ENCODE measurements at places on chromosomes 7 and 10.

- peak; percentile 12 for DNase-seq
Measured at GRCh38 chr10:7410301-7410861, 453 bp downstream of the SFMBT2 start.

- DNase-seq: no peak
Measured at GRCh38 chr7:105896407-105896911, 20.1 kb upstream of the ATXN7L1 start.

- peak; percentile 1 for DNase-seq
Measured at GRCh38 chr10:82628373-82628772, 753.4 kb downstream of the NRG3 start.

GRCh38 chr10:77433546-77433945 is 204.1 kb downstream of the KCNMA1 start:
- DNase-seq: no peak

DNA sequence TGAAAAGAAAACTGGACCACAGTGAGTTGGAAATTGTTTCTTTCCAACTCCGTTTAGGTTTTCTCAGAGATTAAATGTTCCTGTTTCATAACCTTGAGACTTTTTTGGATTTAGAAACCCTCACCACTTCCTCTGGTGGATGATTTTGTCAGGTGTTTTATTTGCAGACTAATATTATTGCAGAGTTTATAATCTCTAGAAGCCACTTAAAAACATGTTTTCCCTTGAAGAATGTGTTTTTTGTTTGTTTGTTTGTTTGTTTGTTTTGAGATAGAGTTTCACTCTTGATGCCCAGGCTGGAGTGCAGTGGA is 520 bp upstream of the MICU1 start:
- no peak for DNase-seq

DNA sequence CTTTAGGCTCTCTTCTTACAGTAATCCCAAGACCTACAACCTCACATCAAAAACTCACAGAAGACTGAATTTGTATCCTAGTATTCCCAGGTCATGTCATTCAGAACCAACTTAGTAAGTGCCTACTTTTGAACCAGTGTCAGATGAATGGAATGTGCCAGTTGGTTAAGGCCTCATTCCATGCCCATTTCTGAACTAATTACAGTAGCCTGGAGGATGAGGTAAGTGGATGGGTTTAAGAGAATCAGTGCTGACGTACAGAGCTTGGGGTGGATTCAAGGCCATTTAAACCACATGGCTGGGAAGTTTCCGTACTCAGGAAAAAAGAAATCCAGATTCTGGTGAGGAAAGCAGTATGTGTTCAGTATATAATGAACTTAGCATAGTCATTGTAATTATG is 21.9 kb upstream of the FOXP2 start:
- DNase-seq: peak; percentile 54

- no peak for DNase-seq
Measured at GRCh38 chr7:28479507-28479947, 67.2 kb downstream of the CREB5 start.

DNA sequence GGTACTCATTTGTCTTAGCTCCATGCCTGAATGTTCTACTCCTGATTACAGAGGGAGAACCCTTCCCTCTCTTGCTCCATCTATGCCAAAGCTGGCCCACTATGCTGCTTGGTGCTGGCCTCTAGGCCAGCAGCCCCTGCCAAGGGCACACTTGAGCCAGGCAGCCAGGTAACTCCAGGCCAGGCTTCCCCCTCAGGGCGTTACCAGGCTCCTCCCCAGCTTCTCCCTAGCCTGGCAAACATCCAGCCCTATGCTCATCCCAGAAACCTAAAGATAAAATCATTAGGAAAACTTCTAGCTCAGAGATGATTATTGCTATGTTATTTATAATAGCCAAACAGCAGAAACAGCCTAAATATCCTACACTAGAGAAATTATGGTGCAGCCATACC is 103.7 kb downstream of the KCNMA1 start:
- peak; percentile 46 for DNase-seq

GRCh38 chr10:106493226-106493625 is 671.3 kb downstream of the SORCS1 start:
- no peak for DNase-seq

- DNase-seq: no peak
Measured at GRCh38 chr10:95437669-95438068, 123.5 kb downstream of the SORBS1 start.

GRCh38 chr7:21941611-21942141 is 4.0 kb downstream of the CDCA7L start:
- peak; percentile 28 for DNase-seq

- no peak for DNase-seq
Measured at GRCh38 chr7:147413557-147413870, 1177.1 kb upstream of the C7orf33 start.

- DNase-seq: no peak
Measured at GRCh38 chr10:71242622-71243009, 30.2 kb downstream of the UNC5B start.

DNA sequence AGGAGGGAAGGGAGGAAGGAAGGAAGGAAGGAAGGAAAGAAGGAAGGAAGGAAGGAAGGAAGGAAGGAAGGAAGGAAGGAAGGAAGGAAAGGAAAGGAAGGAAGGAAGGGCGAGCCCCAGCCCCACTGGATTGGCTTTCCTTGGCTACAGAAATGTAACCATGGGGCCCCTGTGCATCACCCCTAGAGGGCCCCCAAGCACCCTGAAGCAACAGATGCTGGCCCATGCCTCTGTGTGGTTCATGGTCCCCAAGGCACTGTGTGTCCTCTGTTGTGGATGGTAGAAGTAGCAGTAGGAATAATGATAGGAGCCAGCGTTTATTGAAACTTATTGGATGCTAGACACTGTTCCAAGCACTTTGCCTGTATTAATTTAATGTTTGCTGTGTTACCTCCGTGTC is 116.6 kb upstream of the MACROH2A2 start:
- peak; percentile 10 for DNase-seq

DNA sequence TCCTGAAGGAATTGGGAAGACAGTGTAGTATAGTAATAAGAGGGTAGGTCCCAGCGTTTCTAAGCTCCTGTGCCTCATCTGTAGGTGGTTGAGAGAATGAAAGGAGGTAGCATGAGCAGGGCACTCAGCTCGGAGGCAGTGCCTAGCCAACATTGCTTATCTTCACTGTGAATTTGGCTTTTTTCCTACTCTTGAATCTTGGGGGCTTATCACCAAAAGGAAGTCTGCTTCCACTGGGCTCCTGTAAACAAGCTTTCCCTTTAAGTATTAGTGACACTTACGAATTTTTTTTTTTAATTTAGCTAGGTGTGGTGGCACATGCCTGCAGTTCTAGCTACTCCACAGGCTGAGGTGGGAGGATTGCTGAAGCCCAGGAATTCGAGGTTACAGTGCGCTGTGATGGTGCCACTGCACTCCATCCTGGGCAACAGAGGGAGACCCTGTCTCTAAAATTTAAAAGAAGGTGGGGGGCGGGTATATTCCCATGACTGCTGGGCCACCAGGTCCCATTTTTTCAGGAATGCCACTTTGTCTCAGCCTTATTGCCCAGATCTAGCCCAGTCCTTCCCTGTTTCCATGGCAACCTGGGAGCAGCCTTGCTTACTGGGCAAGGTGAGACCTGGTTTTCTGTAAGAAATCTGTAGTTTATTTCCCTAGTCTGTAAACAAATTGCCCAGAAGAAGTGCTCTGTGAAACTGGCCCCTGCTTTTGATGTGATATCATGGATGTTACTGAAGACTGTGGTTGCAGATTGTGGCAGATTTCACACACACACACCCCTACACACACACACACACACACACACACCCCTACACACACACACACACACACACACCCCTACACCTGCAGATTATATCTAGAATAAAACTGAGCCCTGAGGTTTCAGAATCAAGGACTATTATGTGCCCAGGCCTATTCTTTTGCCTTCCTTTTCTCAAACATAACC is 19.4 kb downstream of the OGDH start:
- DNase-seq: no peak

DNA sequence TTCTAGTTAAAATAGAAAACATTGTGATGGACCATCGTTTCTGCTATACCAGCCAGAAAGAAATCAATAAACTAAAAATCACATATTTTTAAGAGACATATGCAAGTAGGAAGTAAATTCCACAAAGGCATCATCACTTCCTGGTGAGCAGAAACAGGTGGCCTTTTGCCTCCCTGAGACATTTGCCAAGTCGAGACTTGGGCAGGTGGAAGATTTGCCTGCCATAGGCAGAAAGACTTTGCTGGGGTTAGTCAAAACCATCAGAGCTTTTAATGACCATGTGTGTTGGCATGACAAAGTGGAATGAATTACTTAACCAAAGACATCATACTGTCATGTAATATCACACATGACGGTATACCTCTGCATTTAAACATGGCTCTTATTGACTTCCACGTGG is 66.0 kb upstream of the FGL2 start:
- DNase-seq: no peak

DNA sequence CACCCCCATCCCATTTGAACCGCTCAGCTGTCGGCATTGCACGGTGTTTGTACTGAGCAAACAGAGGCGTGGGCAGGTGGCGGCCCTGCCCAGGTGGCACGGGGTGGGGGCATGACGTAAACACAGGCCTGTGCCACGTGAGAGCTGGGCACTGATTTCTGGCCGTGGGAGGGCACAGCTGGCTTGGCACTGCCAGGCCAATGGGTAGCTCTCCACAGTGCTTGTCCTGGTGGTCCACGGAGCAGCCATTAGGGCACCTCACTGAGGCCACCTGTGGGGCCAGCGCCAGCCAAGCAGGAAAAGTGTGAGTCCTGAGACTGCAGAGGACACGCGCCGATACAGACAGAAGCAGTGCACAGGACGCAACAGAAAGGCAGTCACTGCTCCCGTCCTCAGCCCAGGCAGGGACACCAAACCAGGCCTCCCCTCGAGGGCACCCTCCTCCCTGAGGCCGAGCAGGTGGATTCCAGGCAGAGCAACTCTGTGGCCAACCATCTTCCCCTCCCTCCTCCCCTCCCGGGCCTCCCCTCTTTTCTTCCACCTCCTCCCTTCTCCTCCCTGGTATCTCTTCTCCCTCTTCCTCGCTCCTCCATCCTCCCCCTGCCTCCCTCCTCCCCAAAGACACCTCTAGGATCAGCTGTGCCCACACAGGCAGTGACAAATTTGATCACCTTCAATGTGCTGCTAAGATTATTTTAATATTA is 258.7 kb downstream of the ELFN1 start:
- DNase-seq: no peak

DNA sequence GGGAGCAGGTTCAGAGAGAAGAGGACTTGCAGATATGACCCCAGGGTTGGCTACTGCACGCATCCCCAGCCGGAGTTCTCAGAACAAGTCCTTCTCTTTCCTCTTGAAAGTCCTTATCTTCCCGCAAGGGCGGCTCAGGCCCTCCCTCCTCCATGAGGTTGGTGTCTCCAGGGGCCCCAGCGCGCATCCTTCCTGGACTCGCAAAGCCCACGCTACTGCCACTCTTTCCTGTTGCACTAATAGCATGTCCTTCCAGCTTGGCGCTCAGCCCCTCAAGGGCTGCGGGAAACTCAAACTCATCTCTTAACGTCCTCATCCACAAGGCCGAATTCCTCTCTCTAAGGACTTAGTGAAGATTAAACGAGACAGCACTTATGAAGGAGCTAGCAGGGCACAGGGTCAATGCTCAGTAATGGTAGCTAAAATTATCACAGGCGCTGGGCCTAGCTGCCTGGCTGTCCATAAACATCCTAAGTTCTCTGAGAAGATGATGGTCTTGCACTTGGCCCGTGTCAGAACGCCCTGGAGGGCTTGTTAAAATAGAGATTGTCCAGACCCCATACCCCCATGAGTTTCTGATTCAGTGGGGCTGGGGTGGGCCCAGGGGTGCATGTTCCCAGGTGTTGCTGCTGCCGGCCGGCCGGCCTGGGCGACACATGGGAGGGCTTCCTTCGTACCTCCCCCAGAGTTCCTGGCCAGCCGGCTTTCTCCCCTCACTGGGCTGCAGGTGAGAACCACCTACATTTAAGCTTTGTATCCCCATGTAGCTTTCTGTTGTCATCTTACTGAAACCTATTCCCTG is 261.4 kb downstream of the COBL start:
- DNase-seq: no peak

DNA sequence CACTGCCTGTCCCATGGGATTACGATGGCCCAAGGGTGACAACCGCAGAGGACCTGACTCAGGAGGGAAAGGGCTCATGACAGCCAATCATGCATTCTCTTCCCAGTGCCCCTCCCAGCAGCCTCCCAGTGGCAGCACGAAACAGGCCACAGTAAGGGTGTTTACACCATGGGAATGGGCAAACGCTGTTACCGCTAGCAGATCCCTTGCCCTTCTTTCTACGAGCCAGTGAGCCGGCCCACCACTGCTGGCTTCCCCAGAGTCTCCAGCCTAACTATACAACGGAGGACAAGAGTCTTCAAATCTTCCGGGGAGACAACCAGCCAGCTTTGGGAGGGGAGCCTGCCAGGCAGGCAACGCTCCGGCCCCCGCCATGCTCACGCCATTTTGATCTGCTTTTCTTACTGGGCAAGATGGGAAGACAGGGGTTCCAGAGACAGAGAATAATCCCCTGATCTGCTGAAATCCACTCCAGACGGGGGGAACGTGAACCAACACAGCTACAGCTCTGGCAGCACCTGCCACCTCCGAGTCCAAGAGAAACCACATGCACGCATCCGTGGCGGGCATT is 69.8 kb downstream of the SLC29A4 start:
- no peak for DNase-seq

- DNase-seq: no peak
Measured at GRCh38 chr10:11195623-11196022, 178.0 kb downstream of the CELF2 start.

GRCh38 chr10:97919012-97919411 is 69.4 kb downstream of the GOLGA7B start:
- DNase-seq: no peak

DNA sequence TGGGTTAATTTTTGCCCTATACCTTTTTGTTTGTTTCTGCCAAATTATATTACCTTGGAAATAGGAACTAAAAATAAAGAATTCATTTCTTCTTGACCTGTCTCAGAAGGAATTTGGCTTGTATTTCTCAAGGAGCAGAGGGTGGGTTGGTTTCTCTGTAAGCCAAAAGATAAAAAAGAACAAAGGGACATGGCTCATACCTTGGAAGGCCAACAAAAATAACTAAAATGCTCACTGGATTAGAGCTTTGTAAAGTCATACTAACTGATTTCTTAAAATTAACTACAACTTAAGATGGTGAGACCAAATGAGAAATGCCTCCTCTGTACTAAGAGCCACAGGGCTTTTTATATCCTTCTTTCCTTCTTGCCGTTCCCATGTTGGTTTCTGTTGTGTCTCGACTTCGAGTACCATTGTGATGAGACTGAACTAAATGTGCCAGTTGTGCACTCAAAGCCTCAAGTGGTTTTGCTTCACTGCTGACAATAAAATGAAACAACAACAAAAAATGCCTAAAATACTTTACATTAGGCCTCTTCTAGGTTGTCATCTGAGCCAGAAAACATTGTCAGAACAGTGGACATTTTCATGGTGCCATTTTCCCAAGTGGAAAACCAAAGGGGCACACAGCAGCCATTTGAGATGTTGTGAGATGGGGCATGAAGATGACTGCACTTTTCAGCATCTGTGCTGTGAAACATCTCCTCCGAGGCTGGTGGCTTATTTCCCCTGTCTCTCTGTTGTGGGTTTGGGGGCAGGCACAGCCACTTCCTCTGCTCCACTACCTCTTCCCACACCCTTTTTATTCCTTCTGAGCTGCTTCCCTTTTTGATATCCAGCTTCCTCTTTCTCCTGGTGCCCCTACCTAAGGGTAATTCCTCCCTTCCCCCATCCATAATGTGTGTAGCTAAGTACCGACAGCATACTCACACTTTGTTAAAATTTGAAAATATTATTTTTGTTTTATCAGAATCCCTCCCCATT is 51.8 kb upstream of the AGR3 start:
- no peak for DNase-seq

GRCh38 chr10:26296360-26296759 is 79.8 kb downstream of the GAD2 start:
- no peak for DNase-seq

Data from fibroblast of skin of right biceps (primary cell).